ENCODE measurements at places on chromosomes 4 and X.

GRCh38 chr4:116866106-116866505 lies 219.3 kb downstream of the TRAM1L1 start:
- no peak for DNase-seq

DNA sequence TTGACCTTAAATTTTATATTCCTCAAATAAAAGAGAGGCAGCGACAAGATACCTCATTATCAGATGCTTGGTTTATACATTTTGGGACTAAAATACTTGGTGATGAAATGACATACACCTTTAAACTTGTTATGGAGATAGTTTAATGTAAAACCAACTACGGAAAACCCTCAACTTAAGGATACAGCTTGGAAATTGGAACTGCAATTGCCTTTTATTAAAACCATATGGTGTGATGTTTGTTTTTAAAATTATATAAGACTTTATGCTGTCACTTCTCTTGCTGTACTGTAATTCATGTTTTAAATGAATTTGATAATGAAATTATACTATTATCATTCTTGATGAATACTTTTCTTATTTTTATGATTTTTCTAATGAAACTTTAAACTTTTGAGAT lies 25.9 kb downstream of the METTL14 start:
- DNase-seq = no peak

DNA sequence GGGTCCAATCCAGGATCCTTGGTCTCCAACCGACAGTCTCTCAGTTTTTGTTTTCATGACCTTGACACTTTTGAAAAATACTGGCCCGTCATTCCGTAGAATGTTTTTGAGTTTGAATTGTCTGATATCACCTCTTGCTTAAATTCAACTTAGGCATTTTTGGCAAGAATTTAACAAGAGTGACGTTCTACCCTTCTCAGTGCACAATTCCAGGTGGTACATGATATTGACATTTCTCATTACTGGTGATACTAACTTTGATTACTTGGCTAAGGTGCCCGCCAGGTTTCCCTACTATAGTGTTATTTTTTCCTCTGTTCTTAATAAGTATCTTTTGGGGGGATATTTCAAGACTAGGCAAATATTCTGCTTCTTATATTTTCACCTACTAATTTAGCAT lies 215.1 kb downstream of the NR3C2 start:
- no peak for DNase-seq

GRCh38 chrX:20654596-20655106 lies 387.9 kb upstream of the RPS6KA3 start:
- DNase-seq = no peak

GRCh38 chr4:6633091-6633906 lies 7.2 kb upstream of the MRFAP1 start:
- no peak for DNase-seq

GRCh38 chr4:26255989-26256388 lies 64.8 kb upstream of the RBPJ start:
- no peak for DNase-seq

DNA sequence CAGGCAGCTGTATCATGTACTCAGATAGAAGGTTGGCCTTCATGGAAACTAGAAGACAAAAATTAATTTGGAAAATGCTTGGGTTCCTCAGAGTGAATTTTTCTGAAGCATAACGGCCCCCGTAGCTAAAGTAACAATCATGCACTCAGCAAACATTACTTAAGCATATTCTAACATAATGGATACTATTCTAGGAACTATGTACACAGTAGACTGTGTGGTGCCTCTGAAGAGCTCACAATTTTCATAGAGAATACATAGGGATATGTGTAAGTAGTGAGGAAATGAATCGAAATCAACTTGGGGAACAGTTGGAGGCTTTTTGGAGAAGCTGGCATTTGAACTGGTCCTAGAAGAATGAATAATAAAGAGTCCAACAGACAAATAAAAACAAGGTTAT lies 1045.0 kb downstream of the GLUD2 start:
- no peak for DNase-seq

DNA sequence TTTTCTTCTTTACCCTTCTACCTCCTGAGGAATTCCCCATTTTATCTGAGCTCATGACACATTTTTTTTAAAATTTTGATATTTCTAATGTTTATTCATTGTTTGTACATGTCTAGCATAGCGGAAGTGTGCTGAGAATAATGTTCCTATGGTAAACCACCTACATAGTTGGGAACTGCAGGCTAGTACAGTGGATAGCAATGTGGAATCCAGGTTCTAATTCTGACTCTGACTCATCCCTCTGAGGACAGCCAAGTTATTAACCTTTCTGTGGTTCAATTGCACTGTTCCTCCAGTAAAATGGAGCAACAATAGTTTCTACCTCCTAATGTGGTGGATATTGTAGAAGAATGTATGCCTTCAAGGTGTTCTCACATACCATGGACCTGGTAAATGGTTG lies 20.6 kb upstream of the APELA start:
- no peak for DNase-seq

DNA sequence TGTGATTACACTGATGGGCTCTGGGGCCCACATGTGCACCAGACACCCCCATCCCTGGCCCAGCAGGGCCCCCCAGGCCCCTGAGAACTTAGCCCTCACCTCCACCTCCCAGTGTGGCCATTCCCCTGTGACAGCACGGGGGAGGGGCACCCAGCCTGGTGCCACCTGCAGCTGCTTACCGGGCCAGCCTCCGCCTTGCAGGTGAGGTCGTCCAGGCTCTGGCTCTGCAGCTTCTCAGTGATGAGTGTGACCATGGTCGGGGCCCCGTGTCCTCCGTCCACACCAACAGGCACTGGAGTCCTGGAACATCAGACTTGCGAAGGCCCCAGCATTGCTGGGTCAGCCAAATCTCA lies 15.6 kb downstream of the FAM53A start:
- DNase-seq = no peak

DNA sequence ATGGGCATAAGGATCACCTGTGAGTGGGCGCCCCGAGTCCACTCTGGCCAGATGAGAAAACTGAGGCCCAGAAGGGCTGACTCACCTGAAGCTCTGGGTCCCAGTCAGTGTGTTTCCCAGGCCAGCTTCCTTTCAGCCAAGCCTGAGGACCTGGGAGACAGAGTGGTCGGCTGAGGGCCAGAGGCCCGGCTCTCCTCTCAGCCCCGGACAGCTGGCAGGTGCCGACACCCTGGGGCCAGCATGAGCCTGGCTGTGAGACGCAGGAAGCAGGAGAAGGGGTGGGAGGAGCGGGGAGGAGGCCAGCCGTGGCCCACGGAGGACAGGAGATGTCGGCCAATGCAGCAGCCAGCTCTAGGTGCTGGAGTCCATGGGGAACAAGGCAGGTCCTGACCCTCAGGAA lies 28.9 kb downstream of the ATP2B3 start:
- DNase-seq = no peak

- peak; percentile 6 for DNase-seq
These were observed 147.0 kb downstream of the PACRGL start for GRCh38 chr4:20847124-20847747.

DNA sequence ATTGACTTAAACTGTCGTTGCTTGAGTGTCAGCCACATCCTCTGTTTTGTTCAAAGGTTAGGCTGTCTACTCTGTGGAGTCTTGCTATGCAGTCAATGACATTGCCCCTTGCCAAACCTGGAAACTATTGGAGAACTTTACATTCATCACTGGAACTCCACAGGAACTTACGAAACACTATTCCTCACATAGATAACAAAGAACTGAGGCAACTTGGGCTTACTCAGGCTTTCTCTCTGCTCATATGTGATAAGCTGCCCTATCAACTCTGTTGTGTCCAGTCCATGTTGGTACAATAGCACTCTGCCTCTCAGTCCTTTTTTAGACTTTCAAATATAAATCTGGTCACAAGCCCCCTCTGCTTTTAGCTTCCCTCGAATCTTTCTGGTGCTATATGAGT lies 9.4 kb downstream of the NPY5R start:
- no peak for DNase-seq

DNA sequence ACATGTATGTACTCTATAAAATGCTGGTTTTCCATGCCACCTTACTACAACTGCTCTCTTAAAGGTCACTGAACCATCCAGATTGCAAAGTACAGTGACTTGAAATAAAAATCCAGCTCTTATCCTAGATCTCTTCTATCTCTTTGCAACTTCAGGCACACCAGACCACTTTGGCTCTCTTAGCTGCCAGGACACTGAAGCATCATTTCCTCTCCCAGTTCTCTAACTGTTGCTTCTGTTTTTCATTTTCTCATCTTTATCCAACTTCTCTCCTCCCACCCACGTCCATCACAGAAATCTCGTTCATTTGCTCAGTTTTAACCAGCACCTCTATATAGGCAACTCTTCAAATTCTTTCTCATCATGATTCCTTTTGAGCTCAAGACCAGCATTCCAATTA lies 74.3 kb downstream of the METTL14 start:
- no peak for DNase-seq

- DNase-seq = peak; percentile 8
These were observed 161.1 kb upstream of the NAP1L5 start for GRCh38 chr4:88858752-88859151.

- DNase-seq = no peak
These were observed 76.5 kb downstream of the ZNF518B start for GRCh38 chr4:10380735-10381134.

Measured in putamen (tissue), 1 donor.